ENCODE measurements at places on chromosomes 3 and 15.

- DNase-seq, result no peak
Measured at GRCh38 chr15:59501597-59501996, 63.6 kb downstream of the FAM81A start.

- DNase-seq, result no peak
Measured at GRCh38 chr15:57505056-57505715, 86.5 kb upstream of the MYZAP start.

GRCh38 chr3:160677459-160677881 is 510 bp downstream of the ARL14 start:
- DNase-seq, result no peak

DNA sequence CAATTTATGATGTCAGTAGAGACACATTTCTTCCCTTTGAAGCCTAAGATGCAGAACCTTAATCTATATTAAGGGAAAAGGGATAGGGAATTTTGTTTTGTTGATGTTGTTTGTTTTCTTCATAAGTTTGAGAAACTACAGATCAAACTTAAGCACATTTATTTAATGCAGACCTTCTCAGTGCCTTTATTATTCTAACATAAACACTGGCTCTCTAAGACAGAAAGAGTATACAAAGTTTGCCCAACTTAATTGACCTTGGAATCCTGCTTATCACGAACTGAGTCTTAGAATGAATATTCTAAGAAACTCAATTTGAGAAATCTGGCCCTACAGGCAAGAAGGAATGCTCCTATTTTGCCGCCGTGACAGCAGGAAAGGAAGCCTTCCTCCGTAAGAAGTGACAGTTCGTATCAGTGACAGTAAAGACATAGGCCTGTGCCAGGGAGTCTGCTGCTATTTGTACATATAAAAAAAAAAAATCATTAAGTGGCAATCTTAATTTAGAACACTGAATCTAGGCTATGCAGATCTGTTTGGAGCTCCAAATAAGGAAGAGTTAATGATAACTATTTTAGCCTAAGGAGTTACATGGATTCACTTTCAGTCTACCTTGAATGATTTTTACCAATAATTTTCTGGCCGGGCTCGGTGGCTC is 8.8 kb upstream of the IMPG2 start:
- DNase-seq, result no peak

- DNase-seq, result peak; percentile 95
Measured at GRCh38 chr3:50260027-50260941, 8.7 kb upstream of the SEMA3B start.

DNA sequence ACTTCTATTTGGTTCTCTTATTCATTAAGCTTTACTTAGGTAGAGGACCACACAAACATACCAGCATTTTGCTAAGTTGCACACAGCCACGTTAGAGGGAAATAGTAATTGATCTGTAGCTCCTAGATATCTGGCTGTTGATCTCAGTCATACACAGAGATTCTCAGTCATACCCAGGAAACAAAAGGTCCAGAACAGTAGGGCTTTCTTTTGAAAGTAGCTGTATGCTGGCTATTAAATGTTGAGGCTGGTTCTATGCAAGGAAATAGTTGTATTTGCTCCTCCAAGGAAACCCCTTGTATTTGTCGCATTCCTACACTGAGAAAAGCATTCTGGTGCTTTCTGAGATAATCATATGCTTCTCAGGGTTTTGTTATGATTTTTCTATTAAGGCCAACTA is 523.8 kb downstream of the SOX2 start:
- DNase-seq, result no peak

DNA sequence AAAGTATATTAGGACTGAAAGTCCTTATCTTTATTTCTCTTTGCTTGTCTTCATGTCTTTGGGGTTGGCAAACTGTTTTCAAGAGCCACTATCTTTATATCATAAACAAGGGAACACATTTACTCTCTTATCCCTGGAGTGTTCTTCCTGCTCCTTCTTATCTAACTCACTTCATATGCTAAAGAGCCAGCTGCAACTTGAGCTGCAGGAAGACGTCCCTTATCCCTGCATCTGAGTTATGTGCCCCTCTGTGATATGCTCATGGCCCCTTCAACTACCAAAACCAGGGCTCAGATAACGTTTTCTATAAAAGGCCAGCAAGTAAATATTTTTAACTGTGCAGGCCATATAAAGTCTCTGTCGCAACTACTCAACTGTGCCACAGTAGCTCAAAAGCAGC is 137.0 kb upstream of the CRBN start:
- DNase-seq, result no peak

GRCh38 chr15:68045289-68046265 is 8.5 kb upstream of the PIAS1 start:
- no peak for DNase-seq

DNA sequence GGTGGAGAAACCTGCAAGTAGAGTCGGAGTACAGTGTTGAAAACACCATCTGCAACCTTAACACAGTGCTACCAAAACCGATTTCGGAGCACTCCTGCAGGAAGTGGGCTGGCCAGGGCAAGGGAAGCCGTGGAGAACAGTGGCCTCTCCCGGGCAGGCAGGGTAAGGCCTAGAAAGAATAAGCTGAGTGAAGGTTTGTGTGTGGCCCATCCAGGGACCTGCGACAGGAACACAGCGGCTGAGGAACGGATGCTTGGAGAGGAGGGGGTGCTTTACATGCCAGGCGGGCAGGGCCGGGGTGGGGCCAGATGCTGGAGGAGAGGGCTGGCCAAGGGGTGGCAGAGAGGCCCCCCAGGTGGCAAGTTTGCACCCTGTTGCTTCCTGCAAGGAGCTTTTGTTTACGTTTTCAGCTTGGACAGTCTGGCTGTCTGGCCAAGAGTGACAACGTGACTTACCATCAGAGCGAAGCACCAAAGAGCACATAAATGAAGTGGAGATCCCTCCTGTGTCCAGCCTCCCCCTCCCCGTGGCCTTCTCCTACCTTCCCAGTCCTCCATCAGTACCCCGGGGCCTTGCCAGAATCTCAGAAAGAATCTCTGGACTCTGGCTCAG is 156.5 kb downstream of the PGPEP1L start:
- peak; percentile 74 for DNase-seq

DNA sequence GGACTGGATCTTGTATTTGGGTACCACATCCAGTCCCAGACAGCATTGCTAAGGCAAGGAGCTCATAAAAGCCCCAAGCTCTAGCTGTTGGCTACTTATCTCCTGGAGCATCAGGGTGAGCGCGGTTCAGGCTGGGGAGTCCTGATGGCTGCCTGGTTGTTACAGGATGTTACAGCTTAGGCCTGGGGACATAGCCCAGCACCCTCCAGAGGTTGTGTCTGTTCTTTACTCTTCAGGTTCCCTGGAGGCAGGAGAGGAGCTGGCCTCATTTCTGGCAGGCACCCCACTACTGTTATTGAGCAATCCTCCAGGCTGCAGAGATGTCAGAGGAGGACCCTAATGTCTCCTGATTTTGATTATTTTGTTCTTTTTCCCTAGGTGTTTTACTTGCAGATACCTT is 26.6 kb downstream of the APBA2 start:
- no peak for DNase-seq

GRCh38 chr15:52011711-52012144 is 7.3 kb upstream of the MAPK6 start:
- no peak for DNase-seq

DNA sequence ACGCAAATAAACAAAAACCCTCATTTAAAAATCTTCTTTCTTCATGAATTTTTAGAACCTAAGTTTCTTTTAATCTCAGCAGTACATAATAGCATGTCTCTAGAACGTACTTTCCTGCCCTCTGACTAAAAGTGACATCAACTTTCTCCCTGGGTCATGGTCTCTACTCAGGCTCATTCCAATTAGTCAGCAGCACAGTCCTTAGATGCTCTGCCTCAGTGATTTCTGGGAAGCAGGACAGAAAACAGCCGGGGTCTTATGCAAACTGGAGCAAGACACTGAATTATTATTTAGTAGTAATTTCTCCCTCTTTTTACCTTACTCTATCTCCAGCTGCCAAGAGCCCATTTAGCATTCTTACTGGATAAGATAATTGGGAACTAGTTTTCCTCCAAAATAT is 365.2 kb downstream of the TUSC7 start:
- no peak for DNase-seq

DNA sequence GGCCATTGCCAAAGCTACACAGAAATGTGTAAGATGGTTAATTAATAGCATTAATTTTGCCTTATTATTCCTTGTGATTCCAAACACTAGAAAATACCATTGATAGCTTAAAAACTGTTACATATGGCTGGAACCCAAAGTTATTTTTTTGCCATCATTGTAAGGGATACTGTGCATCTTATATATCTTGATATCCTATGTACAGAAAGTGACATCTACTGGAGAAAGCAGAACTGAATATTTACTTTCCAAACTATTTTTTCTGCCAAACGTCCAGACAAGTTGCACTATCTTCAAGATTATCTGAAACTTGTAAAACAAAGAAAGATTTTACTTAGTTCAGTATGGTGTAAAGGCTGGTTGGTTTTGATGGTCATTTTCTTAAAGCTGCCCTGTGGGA is 33.3 kb upstream of the MEIS2 start:
- DNase-seq, result no peak

GRCh38 chr3:51942603-51943450 is 664 bp downstream of the PARP3 start:
- peak; percentile 54 for DNase-seq

- DNase-seq, result no peak
Measured at GRCh38 chr3:112508261-112508660, 9.0 kb upstream of the BTLA start.

GRCh38 chr15:32091505-32092380 is 61.4 kb downstream of the CHRNA7 start:
- DNase-seq, result no peak

- DNase-seq, result no peak
Measured at GRCh38 chr3:4801892-4802291, 177.3 kb upstream of the BHLHE40 start.

GRCh38 chr15:85727068-85727467 is 67.7 kb downstream of the KLHL25 start:
- no peak for DNase-seq

DNA sequence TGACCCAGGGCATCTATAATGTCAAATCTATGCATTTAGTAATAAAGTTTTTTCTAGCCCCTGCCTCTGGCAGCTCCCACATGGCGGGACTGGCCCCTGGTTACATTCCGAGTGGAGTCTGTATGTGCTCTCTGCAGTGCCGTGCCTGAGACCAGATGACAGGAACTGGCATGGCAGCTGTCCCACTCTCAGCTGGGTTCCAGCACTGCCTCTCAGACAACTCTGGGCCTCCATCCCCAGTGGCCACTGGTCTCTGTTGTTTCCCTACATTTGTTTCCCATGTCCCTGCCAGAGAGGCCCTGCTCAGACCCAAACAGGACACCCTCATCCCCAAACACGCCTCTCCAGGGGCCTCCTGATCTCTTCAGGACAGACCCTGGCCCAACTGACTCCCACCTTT is 109.3 kb downstream of the OCA2 start:
- no peak for DNase-seq

DNA sequence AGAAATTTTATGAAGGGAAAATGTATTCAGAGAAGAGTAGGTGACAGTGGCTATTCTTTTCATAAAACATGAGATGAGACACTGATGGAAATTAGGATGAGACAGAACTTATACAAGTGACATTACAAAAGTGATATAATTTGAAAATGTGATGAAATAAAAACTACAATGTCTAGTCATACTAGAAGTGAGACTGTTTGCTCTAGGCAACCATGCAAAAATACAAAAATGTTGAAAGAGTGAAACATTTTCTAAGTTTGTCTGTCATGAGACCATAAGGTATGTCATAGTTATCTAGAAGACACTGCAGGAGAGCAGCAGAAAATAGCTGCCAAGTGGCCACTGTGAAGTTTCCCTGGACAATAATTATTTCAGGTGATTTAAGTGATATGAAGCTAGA is 459.5 kb downstream of the DIPK2A start:
- no peak for DNase-seq

GRCh38 chr15:91192285-91192684 is 92.2 kb downstream of the SV2B start:
- no peak for DNase-seq

DNA sequence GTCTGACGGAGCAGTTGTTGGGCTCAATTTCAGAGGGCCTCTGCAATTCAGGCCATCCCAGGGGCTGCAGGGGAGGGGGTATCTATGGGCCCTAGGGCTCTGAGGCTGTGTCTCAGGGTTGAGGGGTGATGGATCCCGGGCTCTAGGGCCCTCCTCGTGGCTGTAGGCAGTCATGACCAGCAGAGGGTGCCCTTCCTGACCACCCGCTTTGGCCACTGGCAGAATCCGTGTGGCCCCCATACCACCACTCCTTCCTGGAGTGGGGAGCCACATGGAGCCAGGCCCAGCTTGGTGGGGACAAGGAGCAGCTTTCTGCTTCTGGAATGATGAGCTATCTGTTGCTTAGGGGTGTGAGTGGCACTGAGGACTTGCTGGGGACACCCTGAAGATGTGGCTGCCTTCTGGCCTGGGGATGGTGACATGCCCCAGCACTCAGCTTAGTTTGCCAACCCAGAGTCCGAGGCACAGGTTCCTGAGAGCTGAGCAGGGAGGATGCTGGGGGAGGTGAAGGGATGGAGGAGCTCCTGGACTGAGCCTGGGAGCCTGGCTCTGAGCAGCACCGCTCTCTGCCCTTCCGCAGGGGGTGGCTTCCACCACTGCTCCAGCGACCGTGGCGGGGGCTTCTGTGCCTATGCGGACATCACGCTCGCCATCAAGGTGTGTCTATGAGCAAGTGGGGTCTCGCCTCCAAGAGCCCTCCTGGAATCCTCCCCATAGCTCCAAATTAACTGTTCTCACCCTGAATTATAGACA is 20.2 kb downstream of the HDAC11 start:
- no peak for DNase-seq

- DNase-seq, result peak; percentile 64
Measured at GRCh38 chr3:38039899-38040261, 872 bp downstream of the DLEC1 start.

DNA sequence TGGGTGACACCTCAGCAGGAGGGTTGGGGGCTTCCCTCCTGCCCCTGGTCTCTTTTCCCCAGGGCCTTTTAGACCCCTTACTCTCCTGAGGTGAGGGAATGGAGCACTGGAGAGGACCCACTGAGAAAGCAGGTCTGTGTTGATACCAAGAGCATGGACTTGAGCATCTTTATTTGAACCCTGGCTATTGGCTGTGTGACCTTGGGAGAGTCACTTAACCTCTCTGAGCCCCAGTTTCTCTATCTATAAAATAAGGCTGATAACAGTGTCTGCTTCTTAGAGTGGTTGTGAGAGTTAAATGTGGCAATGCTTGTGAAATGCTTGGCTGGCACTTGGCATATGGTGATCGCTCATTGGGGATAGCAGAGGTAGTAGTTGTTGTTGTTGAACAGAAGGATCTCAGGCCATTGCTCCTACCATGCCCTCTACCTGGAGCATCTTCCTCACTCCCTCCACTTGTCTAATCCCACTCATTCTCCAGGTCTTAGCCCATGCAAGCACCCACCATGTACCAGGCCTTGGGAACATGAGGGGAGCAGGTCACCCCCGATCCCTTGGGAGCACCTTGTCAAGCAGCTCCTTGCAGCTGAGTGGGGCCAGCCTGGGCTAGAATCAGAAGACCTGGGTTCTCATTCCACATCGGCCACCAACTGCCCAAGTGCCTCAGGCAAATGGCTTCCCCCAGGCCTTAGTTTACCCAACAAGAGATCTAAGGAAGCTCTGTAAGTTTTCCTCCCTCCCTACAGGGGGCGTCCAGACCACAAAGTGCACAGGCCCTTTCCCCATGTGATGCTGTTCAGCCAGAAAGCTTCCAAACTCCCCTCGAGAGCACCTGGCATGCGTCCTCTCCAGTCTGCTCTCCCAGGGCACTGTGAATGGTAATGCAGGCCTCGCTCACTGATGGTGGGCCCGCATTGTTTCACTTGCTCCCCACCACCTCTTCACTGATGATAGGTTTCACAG is 96.7 kb downstream of the LSM3 start:
- no peak for DNase-seq

All from left ventricle myocardium inferior (tissue), 1 donor.